Stimulated activated CD4-positive, alpha-beta T cell treated with anti-CD3 and anti-CD28 coated beads, TNF-alpha, amount 100 ng/mL, for 4 hours (primary cell): ENCODE measurements at places on chromosomes 11 and 22.

GRCh38 chr22:27113211-27113635 lies 455.8 kb downstream of the MIAT start:
- DNase-seq, result no peak

DNA sequence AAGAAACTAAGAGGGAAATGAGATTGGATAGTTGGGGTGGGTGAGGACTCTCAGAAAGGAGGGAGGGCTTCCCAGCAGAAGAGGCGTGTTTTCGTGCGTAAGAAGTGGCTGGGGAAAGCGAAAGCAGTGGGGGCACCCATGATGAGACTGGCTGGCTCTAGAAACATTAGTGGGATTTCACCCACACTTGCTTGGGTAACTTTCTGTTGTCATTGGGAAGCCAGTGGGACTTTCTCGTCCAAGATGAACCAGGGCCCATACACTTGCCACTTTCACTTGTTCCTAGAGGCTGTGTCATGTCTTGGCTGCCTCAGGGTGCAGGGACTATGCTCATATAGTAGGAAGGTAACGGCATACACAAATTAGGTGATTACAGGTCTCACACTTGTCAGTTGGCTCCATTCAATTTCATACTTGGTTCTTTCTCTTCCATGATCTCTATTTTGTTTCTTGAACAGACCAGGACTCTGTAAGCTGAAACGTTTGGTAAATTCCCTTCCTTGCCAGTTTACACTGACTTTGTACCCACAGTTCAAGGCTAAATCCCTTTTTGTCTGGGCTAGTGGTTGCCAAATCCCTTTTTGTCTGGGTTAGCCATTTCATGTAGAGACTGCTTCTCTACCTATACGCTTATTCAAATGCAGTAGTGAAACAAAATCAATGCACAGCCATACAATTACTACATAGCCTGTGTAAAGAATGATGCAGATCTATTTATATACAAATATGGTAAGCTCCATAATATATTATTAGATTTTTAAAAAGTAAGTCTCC lies 42.0 kb upstream of the CXCR5 start:
- peak; percentile 17 for DNase-seq

DNA sequence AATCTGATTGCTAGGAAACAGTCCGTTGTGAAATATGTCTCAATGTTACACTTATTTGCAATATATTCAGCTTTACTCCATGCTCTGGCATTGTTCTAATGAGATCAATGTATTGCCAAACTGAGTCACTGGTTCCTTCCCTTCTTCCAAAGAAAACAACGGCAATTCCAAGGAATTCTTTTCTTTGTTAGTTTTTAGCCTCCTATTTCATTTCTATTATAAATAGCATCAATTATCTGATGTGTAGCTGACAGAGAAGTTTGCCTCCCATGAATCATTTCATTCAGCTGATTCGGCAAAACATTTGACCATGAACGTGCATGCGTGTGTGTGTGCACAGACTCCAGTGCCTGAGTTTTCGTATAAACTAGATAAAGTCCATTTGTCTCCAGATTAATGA lies 346.8 kb downstream of the ETS1 start:
- no peak for DNase-seq

- peak; percentile 61 for DNase-seq
Measured at GRCh38 chr22:22710719-22711531, 66.5 kb downstream of the GGTLC2 start.

DNA sequence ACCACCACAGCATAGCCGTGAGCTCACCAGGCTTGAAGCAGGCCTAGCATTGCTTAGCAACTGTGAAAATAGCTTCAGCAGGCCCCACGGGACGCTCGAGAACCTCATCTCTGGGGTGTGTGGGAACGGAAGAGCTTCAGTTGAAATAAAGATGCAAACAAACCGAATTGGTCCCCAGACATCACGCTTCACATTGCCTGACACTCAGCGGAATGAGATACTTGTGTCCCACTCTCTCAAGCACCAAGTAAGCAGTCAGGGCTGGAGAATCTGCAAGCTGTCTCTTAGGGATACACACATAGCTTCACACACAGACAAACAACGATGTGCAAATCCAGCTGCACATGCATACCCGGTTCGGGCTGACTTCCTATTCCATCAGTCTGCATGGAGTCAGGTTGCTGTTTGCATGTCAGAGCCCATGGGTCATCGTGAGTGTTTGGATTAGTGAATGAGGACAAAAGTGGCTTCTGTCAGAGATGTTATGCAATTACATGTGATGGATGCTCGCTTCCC lies 205.7 kb downstream of the SNX19 start:
- no peak for DNase-seq

DNA sequence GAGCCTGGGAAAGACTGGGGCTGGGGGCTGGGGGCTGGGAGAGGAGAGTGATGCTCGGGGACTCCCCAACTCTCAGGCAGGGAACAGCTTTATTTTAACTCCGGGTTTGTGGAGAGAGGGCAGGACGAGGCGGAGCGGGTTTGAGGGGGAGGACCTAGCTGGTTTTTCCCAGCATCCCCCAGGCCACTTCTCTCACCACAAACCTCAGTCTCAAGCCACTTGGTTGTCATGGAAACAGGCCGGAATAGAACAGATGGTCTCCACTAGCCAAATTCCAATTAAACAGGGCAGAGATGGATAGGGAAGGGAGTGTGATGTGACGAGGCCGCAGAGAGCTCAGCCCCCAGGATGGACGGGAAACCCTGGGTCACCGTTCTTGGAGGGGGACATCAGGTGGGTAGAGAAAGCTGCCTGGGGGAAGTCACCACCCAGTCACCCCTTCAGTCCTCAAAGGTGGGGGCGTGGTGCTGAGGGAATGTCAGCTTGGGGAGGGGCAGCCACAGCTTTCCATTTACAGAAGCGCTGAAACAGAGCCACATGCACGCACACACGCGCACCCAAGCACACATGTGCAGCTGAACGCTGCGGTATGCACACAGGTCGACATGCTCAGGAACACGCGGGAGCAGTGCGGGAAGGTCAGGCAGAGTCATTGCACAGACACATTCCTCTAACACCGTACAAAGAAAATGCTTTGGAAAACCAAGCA lies 19.2 kb downstream of the NECTIN1 start:
- no peak for DNase-seq

GRCh38 chr11:119935349-119935925 lies 202.5 kb downstream of the TRIM29 start:
- no peak for DNase-seq

DNA sequence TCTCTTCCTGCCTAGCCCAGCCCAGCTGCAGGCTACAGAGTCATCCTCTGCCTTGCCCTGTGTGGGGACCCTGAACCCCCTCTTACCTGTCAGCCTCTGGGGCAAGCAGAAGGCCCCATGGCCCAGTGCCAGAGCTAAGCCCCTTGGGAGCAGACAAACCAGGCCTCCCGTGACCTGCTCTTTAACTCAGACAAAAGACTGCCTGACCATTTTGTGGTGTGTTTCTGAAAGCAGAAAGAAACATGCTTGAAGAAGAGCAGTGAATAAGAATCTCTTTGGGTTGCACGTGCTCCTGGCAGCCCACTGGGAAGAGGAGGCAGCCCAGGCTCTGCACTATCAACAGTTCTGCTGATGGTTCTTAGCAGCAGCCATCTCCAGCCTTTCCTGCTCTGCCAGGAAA lies 118.6 kb downstream of the GRIK4 start:
- DNase-seq, result no peak

GRCh38 chr22:36246718-36247117 lies 6.2 kb upstream of the APOL1 start:
- no peak for DNase-seq

DNA sequence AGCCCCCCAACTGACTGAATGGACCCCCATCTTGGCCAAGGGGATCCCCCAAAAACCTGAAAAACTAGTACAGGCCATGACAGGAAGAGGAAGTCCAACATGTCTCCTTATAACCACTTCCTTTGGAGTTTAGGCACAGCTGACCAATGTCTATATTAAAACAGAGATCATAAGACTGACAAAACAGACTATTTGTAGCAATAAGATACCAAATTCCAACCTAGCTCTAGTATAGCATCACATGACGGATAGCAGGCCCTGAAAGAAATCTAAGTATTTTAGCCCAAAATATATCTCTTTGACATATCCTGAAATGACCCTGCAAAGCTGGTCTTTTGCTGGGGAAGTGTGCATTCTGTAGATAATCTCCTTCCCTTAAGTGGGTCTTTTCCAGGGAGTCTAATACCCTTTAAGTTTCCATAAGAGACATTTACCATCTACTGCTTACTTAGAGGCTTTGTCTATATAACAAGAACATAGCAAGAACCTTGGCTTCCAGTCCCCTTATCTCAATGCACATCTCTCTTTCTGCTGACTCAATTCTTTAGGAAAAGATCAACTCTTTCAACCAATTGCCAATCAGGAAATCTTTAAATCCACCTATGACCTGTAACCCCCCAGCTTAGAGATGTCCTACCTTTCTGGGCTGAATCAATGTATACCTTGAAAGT lies 34.9 kb upstream of the ACER3 start:
- no peak for DNase-seq

DNA sequence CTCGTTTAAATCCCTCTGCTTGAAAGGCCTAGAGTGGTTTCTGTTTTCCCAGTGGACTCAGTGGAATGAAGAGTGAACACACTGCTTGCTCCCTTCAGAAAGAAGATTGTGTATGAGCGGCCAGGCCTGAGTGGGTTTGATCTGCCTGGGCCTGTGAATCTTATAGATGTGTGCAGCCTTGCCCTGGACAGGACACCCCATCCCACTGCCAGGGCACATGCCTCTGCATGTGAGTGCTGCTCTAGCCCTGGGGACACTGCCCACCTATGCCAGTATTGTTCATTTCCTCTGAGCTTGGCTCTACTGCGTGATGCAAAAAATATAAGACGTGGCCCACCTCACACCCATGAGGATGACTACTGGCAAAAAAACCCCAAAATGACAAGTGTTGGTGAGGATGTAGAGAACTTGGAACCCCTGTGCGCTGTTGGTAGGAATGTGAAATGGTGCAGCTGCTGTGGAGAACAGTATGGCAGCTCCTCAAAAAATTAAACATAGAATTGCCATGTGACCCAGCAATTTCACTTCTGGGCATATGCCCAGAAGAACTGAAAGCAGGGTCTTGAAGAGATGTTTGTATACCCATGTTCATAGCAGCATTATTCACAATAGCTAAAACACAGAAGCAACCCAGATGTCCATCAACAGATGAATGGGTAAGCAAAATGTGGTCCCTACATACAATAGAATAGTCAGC lies 27.3 kb upstream of the NECTIN1 start:
- no peak for DNase-seq

- no peak for DNase-seq
Measured at GRCh38 chr11:17397311-17398002, 9.0 kb upstream of the KCNJ11 start.

DNA sequence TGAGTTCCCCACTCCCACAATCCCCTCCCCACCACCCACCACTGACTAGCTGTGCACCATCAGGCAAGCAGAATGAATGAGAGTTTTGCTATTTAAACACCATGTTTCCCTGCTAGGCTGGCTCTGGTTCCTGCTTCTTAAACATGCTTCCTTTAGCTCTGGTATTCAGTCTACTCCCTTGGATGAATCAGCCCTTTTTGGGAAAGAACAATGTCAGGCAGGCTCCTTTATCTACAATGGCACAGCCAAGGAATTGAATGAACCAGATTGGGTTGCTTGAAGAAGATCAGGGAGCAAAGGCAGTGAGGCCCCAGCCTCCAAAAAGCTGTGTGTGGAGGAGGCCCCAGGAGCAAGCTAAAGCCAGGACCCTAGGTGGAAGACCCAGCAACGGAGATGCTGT lies 92.9 kb upstream of the ISX start:
- no peak for DNase-seq

GRCh38 chr22:20583471-20583922 lies 76.1 kb downstream of the MED15 start:
- no peak for DNase-seq

- no peak for DNase-seq
Measured at GRCh38 chr11:80451105-80451504, 1010.3 kb upstream of the TENM4 start.

DNA sequence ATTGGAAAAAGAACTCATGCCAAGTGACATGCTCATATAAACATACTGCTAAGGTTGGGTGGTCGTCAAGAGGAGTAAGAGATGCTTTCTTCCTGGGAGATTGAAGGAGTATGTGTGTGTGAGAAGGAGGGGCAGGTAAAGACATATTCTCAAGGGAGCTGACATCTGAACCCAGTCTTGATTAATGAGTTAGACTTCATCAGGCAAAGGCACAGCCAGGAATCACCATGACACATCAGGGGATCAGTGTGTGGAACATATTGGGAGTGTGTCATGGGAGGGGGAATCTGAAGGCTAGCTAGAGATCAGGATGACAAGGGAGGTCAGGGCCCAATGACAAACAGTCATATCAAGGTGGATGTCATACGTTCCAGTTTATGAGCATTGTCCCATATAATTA lies 14.9 kb downstream of the CNTF start:
- DNase-seq, result no peak

- DNase-seq, result no peak
Measured at GRCh38 chr11:69367211-69367964, 73.4 kb downstream of the MYEOV start.

GRCh38 chr11:79007771-79008402 lies 432.9 kb downstream of the TENM4 start:
- DNase-seq, result no peak

DNA sequence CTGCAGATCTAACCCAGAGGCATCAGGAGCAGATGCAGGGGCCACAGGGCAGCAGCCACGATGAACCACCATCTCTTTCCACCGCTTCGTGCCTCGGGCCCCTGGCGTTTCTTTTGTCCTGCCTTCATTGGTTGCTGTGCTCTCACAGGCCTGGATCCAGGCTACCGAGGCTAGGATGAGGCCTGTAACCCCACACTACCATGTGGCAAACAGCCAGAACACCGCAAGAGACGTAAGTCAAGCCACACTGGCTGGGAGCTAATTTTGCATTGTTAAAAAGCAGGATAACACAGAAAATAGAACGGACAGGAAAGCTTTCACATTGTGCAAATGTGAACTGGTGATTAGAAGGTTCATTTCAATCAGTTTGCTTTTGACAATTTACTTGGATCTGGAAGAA lies 15.7 kb upstream of the ARFGAP3 start:
- no peak for DNase-seq

DNA sequence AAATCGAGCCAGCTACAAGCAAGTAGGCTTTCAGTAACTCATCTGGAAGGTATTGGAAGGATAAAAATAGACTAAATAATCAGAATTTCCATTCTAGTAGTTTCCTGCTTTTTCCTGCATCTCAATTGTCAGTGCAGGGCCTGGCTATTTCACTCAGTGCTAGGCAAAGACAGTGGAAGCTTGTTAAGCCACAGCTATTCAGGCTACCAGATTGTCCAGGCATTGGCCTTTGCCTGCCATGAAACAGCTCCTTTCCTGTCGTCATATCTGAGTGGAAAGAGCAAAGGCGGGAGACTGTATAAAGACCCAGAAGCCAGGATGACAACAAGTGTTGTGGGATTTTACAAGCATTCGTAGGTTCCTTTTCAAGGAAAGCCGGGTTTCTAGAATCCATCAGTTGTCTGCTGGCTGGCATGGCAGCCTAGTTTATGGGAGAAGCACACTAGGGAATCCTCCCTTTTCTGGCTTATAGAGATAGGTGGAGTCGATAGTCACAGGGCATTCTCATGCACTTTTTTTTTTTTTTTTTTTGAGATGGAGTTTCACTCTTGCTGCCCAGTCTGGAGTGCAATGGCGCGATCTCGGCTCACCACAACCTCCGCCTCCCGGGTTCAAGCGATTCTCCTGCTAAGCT lies 2.0 kb upstream of the TNRC6B start:
- DNase-seq, result no peak
